ENCODE measurements at places on chromosomes 7 and 10.

GRCh38 chr10:85864173-85864549 is 502.4 kb downstream of the GRID1 start:
- DNase-seq = peak; percentile 15

- DNase-seq = no peak
Observed at GRCh38 chr10:72019085-72019876, 55.1 kb downstream of the CHST3 start.

DNA sequence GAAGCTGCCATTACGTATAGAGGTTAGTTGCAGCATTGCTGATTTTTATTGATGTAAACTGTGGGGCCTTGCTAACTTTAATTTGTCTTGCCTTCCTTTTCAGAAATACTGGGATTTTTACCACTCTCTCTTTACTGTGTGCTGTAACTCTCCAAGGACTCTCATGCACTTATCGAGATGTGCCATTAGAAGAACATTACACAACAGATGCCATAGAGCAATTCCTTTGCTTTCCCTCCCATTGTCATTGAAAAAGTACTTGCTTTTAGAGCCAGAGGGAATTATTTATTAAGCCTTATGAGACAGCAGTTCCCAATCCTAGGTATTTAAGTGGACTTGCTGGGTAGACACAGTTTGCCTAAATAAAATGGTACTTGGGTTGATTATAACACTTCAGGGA is 51.7 kb downstream of the ASB4 start:
- no peak for DNase-seq

GRCh38 chr7:135185471-135186260 is 15.2 kb upstream of the CYREN start:
- no peak for DNase-seq

DNA sequence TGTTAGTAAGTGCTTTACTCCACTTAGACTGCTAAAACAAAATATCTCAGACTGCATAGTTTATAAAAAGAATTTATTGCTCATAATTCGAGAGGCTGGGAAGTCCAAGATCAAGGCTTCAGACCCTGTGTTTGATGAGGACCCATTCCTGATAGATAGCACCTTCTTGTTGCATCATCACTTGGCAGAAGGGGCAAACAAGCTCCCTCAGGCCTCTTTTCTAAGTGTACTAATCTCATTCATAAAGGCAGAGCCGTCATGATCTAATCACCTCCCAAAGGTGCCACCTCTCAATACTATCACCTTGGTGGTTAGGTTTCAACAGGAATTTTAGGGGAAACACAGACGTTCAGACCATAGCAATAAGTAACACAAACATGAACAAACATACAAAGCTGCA is 55.4 kb downstream of the CRPPA start:
- no peak for DNase-seq

GRCh38 chr7:143978585-143978984 is 21.5 kb upstream of the OR6B1 start:
- DNase-seq = no peak

DNA sequence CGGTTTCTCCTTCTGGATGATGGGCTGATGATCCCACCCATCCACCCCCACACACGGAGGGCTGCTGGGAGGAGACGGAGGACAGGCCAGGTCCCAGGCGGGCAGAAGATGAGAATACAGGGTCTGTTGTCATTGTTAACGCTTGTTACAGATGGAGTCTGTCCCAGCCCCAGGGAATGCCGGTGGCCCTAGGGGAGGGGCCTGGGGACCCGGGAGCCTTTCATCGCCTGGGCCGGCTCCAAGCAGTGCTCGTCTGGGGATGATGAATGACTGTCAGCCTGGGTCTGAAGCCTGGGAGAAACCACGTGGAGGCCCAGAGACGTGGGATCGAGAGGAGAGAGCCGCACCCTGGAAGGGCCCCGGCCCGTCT is 69.2 kb downstream of the UNCX start:
- no peak for DNase-seq

- no peak for DNase-seq
Observed at GRCh38 chr10:58210160-58210559, 57.5 kb downstream of the IPMK start.
